ENCODE measurements at places on chromosomes 7 and 10. TPM values are rescaled to one million over a fixed set of nuclear protein-coding genes. Genes with fewer than 3 reads are reported as not detected.

GRCh38 chr7:93212881-93213280 is 13.4 kb downstream of the HEPACAM2 start:
- DNase-seq = no peak
- H3K4me1 ChIP-seq = no peaks in the 10 kb centered on the region
- no peak overlapping the region for H3K4me3 ChIP-seq
- H3K36me3 ChIP-seq = no peaks in the 10 kb centered on the region

DNA sequence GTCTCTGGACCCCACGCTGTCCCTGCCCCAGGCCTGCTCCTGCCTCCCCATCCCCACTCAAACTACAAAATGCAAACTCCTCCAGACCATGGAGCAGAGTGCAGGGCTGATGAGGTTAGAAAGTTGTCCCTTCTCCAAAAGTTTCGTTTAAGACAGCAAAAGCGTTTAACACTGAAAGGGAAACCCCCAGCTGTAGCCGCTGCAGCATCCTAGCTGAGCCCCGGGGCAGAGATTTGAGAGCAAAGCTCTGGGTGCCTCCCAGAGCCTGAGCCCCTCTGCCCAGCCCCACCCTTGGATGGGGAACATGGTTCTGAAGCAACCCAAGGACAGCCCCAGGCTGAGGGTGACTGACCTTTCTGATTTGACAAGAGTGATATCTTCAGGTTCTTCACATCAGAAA is 52.8 kb upstream of the ENO4 start:
- no peaks in the 10 kb centered on the region for H3K36me3 ChIP-seq
- H3K27ac ChIP-seq = no peak overlapping the region
- no peak overlapping the region for H3K4me3 ChIP-seq
- peaks cover 9% of the 10 kb centered on the region for H3K27me3 ChIP-seq

- H3K4me1 ChIP-seq = peaks cover 14% of the 10 kb centered on the region
- no peaks in the 10 kb centered on the region for H3K27me3 ChIP-seq
- H3K27ac ChIP-seq = no peak overlapping the region
- H3K36me3 ChIP-seq = no peaks in the 10 kb centered on the region
Measured at GRCh38 chr7:18426564-18427226, 68.9 kb upstream of the HDAC9 start.

DNA sequence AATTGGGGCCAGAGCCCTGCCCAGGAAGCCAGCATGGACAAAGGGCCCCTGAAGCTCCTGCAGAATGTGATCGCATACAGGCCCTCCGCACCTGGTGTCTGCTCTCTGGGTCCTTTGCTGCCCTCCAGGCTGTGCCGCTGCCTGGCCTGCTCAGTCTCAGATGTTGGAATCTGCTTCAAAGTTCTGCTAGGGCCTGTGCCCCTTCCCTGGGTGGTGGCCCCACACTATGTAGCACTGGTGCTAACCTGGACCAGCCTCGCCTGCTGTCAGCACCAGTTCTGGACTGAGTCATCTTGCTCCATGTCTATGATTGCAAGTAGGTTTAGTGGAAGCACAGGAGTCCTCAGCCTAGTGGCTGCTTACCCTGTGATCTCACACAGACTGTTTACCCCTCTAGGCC is 6.3 kb downstream of the MAT1A start:
- H3K27ac ChIP-seq = no peak overlapping the region

DNA sequence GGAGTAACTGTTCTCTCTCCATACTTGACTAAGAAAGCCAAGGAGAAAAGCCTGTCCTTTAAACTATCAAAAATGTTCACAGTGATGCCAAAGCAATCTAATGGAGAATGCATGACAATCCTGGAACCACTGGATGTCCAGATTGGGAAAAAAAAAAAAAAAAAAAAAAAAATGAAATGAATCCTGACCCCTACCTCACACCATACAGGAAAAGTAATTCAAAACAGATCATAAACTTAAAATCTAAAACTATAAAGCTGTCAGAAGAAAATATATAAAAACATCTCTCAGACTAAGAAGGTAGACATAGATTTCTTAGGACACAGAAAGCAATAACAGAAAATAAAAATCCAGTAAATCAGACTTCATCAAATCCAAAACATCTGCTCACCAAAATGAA is 18.4 kb downstream of the FBXW4 start:
- H3K36me3 ChIP-seq = peaks cover 15% of the 10 kb centered on the region
- DNase-seq = no peak
- no peaks in the 10 kb centered on the region for H3K4me1 ChIP-seq
- H3K27me3 ChIP-seq = no peaks in the 10 kb centered on the region

- H3K27me3 ChIP-seq = no peaks in the 10 kb centered on the region
- no peaks in the 10 kb centered on the region for H3K4me1 ChIP-seq
- H3K27ac ChIP-seq = no peak overlapping the region
- H3K36me3 ChIP-seq = no peaks in the 10 kb centered on the region
- DNase-seq = no peak
Measured at GRCh38 chr10:7649673-7650300, 17.0 kb downstream of the ITIH5 start.

DNA sequence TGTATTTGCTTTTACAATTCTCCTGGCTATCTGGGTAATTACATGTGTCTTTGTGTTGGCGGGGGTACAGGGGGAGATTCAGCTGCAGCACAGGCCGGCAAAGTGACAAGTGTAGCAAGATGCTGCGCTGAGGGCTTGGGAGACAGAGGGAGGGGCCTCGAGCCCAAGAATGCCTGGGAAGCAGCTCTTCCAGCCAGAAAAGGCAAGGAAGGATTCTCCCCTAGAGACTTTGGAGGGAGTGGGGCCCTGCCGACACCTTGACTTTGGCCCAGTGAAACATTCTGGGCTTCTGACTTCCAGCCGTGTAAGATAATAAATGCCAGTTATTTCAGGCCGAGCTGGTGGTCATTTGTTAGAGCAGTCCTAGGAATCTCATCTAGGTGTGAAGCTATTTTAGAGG is 7.2 kb upstream of the REPIN1 start:
- H3K27ac ChIP-seq = no peak overlapping the region
- H3K27me3 ChIP-seq = peaks cover 2% of the 10 kb centered on the region
- H3K36me3 ChIP-seq = no peaks in the 10 kb centered on the region
- no peaks in the 10 kb centered on the region for H3K4me1 ChIP-seq
- H3K4me3 ChIP-seq = no peak overlapping the region

- no peak overlapping the region for H3K27ac ChIP-seq
- no peaks in the 10 kb centered on the region for H3K27me3 ChIP-seq
- H3K4me1 ChIP-seq = no peaks in the 10 kb centered on the region
- H3K36me3 ChIP-seq = no peaks in the 10 kb centered on the region
Measured at GRCh38 chr7:65338346-65338745, 35.3 kb upstream of the ZNF92 start.

- H3K27ac ChIP-seq = no peak overlapping the region
- no peaks in the 10 kb centered on the region for H3K4me1 ChIP-seq
- peak; percentile 38 for DNase-seq
- no peaks in the 10 kb centered on the region for H3K27me3 ChIP-seq
Measured at GRCh38 chr7:81128011-81128410, 209.2 kb upstream of the SEMA3C start.

Gene FAM241B
- total RNA-seq = 0.18 TPM

Gene PRKRIP1
- total RNA-seq = 6.5 TPM

Gene PVRIG
- not detected for total RNA-seq

Measured in IMR-90 (cell line).